Activated naive CD8-positive, alpha-beta T cell treated with anti-CD3 and anti-CD28 coated beads, Interleukin-2, amount 50 U/mL, for 24 hours (primary cell): ENCODE measurements at places on chromosomes 7 and 10.
A peak's percentile ranks its signal among the peaks of the same experiment; 100 is the strongest.

DNA sequence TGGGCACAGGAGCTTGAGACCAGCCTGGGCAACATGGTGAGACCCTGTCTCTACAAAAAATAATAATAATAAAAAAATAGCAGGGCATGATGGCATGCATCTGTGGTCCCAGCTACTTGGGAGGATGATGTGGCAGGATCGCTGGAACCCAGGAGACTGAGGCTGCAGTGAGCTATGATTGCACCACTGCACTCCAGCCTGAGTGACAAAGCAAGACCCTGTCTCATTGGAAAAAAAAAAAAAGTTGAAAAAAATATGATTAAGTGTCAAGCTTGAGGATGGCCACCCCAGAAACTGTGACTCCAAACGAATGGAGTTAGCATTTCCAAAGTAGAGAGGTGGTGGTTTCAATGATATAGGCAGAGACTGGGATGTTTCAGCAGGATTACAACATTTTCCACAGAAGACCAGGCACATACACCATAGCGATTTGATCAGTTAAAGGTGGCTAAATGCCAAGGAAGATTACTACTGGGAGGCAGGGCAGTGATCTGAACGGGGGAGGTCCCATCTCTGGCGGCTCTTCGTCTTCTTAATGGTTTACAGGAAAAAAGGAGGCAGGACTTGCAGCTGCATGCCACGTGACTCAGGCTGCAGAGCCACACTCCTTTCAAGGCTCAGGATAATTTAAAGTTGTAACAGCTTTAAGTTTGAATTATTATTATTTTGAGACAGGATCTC, 250.6 kb upstream of the GALNT17 start:
- no peak for DNase-seq

DNA sequence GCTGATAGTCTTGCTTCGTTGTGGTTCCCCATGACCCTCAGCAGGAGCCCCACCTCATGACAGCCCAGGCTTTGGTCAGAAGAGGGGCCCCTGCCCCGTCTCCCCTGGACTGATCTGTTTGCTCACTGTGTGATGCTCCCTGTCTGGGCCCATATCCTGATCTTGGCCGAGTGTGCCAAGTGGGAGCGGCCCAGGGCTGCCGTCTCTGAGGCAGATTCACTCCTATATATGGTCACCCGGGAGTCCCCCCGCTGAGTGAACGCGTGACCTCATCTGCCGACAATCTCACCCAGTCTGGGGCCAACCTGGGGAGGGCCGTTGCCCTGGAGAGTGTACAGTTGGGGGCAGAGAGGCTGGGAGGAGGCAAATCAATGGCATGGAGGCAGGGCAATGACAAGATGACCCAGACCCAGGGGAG, 34.5 kb downstream of the PPIF start:
- no peak for DNase-seq

GRCh38 chr10:76298329-76298728, 866.9 kb downstream of the LRMDA start:
- DNase-seq = no peak

- DNase-seq = no peak
Observed at GRCh38 chr10:47079204-47079580, 168.0 kb downstream of the PTPN20 start.

GRCh38 chr10:7345717-7346116, 65.1 kb downstream of the SFMBT2 start:
- no peak for DNase-seq

DNA sequence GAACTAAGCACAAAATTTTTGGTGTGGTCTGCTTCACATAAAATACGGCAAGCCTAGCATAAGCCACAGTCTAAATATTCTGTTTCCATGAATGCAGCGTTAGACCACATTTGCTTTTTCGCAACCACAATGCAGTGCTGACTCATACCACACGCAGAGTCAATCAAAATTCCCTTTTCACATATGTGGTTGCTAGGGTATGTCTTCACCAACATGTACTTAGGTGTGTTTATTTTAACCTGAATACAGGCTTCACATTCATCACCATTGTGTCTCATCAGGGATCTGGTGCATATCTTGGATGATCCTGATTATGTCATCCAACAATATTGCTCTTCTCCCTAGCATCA, 90.8 kb downstream of the CHN2 start:
- peak; percentile 50 for DNase-seq

DNA sequence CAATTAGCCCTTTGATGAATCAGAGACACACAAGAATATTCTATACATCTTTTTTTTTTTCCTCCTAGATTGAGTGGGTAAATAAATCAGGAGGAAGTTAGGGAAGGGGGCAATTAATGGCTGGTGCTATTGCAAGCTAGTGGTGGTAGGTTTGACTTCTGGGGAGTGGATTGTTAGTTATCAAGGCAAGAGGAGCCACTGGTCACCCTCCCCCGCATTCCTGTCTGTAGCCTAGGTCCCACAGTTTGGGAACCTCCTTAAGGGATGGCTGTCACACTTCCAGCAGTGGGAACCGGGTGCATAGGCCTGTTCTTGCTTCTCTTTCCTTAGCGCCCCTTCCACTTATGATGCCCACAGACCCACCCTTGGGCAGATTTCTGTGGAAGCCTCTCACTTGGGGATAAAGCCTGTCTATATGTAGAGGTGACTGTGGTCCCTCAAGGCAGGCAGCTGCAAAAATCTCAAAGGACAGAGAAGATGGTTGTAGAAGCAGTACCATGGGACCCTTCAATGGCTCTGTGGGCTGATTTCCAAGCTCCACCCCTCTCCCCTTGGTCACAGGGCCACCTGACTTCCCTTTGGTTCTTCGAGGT, 2.3 kb upstream of the ADCK2 start:
- DNase-seq = no peak

- no peak for DNase-seq
Observed at GRCh38 chr7:136163340-136163801, 186.2 kb upstream of the MTPN start.
